ENCODE measurements at places on chromosomes 3 and 15.
A peak's percentile ranks its signal among the peaks of the same experiment; 100 is the strongest.

- DNase-seq, result no peak
These were observed 36.8 kb upstream of the PEX5L start for GRCh38 chr3:180073561-180073960.

GRCh38 chr3:192042116-192042515 lies 581.2 kb downstream of the PYDC2 start:
- no peak for DNase-seq

DNA sequence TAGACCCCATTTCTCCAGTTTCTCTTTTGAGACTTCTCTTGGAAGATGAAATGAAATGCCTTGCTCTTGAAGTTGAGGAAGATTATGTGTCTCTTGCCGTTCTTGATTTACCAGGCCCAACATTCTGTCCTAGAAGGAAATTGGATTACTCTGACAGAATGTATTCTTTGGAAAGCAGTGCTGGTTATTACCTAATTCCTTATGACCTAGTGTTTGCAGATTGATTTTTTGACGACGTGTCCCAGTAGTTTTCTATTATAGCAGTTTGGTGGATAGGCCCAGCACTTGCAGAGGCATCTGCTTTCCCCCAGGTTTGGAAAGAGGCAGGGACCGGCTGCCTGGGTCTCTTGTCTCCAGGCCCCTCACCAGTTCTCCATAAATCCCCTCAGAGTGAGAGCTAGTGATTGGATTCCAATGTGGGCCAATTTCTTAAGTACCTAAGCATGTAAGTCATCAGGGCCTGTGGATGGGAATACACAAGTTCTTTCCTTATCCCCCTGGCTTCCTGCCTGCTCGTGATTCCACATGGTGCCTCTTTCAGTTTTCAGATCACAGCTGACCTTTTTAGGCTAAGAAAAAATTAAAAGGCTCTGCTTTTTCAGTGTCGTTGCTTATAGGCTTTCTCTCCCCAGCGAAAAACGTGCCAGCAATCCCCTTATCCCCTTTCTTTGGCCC lies 50.2 kb downstream of the EPHB3 start:
- no peak for DNase-seq

DNA sequence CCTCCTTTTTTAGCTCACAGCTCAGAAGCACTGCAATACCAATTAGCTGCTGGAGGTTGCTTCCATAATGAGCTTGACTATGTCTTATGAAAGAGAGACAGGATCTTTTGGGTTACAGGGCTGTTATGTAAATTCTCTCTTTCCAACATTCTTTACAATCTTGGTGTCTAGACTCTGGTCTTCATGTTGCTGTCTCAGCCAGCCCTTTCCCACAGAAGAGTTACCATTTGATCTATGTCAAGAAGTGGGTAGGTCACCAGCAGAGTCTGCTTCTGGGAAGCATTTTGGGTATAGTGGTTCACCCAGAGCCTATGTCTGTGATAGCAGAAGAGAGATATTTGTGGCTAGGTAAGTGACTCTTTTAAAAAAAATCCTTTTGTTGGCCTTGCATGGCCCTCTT lies 234.5 kb downstream of the SATB1 start:
- DNase-seq, result no peak

DNA sequence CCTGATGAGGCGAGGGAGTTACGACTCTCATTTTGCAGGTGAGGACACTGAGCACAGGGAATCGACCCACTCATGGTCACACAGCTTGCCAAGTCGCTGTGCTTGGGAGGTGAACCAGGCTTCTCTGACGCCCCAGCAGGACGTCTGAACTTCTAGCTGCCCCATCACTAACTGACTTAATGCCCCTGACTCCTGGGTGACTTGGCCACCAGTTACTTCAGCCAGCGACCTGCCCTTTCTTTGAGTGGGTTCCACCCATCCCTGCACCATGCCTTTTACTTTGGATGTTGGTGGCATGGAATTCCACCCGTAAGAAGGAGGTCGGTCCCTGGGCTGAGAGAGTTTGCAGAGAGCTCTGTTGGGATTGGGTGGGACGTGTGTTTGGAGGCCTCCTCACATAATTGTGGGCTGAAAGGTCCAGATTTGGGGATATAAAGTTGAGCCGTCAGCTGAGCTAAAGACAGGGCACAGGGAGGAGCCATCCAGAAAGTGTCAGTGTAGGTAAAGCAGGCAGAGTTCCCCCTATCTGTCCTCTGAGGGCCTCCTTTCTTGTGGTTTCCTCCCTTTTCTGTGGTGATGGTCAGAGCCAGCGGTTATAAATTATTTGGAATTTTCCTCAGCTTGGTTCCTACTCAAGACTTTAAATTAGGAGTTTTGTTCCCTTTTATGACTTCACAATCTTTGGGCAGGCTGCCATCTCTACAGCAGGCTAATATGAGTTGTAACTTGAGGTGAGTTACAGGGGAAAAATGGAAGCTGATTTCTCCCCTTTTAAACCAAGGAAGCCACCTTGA lies 55.0 kb downstream of the FLNB start:
- no peak for DNase-seq

GRCh38 chr3:178762385-178762784 lies 226.1 kb downstream of the KCNMB2 start:
- DNase-seq, result no peak

GRCh38 chr3:4703054-4703480 lies 209.9 kb downstream of the ITPR1 start:
- no peak for DNase-seq

DNA sequence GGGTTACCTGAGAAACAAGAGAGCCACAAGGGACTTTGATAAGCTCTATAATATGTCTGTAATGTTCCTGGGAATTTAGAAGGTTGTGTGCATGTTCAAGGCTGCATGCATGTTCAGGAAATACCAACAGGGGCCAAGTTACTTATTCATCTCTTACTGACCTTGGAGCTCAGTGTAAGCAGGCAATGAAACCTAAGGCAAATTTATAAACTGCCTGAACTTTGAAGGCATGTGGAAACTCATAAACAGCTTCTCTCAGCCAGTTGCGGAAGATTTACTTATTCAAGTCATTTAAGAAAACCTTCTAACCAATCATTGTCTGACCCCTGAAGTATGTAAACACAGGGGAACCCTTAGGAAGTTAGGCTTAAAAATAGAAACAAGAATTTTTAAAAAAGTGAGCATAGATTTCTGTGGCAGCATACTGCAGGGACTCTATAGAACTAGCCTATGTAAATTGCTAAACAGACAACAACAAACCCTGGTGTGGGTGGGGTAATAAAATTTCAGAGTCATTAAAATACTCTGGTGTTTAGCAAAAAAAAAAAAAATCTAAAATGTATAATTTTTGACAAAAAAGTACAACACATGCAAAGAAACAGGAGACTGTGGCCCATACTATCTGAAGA lies 57.2 kb downstream of the SLC15A2 start:
- DNase-seq, result no peak

- no peak for DNase-seq
These were observed 42.7 kb upstream of the DCUN1D1 start for GRCh38 chr3:183022936-183023516.

DNA sequence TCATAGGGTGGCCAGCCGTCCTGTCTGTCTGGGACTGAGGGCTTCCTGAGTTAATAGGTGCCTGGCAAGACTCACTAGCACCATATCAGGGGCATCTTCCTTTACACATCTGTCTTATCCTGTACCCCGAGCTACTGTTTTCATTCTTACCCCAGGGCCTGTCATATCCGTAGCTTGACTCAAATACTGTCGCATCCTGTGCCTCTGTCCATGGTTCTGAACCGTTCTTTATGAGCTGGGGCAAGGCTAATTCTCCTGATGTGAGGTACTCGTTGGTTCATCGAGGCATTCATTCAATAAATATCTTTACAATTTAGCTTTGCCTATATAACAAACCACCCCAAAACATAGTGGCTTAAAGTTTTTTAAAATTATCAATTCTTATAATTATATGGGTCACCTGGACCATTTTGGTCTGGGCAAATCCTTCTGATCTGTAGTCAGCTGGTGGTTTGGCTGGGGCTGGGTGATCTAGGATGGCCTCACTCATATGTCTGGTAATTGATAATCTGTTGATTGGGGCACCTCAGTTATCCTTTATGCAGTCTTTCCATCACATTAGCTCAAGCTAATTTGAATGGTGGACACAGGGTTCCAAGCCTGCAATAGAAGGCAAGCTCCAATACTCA lies 121.2 kb downstream of the TLE3 start:
- DNase-seq, result peak; percentile 29

- DNase-seq, result no peak
These were observed 8.2 kb upstream of the VGLL4 start for GRCh38 chr3:11651900-11652299.

GRCh38 chr3:95272781-95273180 lies 1209.9 kb downstream of the NSUN3 start:
- DNase-seq, result no peak

DNA sequence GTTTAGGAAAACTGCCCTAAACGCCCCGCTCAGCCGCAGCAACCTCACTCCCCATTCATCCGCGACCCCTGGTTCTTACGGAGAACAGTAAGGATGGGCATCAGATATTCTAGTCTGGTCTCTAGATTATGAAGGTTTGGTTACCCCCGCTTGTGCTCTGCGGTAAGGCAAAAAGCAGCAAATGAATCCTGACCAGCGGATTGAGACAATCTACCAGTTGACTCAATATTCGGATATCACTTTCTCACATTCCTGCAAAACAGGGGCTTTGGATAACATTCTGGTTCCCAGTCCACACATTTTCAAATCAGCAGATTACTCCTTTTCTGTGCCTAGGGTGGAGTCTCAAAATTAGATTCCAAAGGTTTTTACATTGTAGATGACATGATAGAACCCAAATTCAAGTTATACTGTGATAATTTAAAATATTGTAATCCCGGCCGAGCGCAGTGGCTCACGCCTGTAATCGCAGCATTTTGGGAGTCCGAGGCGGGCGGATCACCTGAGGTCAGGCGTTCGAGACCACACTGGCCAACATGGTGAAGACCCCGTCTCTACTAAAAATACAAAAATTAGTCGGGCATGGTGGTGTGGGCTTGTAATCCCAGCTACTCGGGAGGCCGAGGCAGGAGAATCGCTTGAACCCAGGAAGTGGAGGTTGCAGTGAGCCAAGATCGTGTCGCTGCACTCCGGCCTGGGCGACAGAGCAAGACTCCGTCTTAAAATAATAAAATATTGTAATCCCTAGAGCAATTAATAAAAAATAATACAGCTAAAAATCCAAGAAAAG lies 1.1 kb upstream of the CYFIP1 start:
- no peak for DNase-seq

GRCh38 chr15:32060706-32061105 lies 30.4 kb downstream of the CHRNA7 start:
- DNase-seq, result no peak

DNA sequence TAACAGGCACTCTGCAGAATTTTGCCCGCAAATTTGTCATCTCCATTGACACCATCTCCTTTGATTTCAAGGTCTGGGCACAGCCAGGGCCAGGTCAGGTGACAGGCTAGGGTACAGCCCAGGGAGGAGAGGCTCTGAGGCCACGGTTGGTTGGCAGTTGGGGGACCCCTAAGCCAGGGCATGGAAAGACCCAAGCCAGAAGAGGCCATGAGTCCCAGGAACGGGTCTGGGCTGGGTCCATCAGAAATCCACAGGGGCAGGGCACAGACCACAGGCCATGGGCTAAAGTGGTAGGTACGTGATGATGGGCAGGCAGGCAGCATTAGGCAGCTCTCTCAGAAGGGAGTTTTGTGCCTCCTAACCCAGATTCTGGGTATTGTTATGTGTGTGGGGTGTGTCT lies 45.8 kb downstream of the SEMA3G start:
- no peak for DNase-seq

DNA sequence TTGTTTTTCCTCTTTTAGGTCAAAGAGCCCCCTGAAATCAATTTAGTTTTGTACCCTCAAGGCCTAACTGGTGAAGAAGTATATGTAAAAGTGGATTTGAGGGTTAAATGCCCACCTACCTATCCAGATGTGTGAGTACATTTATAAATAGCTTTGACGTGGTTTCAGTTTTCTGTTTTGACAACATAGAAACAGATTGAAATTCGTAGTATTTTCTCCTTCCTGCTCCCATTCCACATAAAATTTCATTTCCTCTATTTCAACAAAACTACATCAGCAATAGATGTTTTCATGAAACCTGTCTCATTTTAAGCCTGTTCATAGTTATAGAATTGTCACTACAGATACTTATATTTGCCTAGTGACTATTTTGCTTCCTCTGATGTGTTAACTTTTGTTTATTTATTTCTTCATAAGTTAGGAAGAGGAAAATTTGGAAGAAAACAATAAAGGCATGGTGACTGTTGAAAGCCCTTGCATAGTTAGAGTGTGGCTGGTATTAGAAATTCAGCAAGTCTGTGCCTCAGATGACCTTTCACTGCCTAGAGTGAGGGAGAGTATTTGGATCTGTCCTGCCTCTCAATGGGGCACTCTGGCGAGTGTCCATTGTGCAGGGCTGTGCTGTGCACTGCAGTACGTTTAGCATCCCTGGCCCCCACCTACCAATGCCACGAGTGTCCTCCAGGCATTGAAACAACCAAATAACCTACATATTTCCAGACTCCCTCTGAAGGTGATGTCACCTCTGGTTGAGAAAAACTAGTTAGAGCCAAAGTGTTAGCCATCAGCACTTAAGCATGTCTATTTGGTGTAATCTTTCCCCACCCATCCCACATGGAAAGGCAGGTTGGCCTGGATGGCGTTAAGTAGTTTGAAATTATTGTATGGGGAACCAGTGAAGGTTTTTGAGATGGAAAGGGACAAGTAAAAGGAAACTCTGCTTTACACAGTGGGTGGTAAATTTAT lies 5.9 kb downstream of the EIF2AK4 start:
- DNase-seq, result no peak

DNA sequence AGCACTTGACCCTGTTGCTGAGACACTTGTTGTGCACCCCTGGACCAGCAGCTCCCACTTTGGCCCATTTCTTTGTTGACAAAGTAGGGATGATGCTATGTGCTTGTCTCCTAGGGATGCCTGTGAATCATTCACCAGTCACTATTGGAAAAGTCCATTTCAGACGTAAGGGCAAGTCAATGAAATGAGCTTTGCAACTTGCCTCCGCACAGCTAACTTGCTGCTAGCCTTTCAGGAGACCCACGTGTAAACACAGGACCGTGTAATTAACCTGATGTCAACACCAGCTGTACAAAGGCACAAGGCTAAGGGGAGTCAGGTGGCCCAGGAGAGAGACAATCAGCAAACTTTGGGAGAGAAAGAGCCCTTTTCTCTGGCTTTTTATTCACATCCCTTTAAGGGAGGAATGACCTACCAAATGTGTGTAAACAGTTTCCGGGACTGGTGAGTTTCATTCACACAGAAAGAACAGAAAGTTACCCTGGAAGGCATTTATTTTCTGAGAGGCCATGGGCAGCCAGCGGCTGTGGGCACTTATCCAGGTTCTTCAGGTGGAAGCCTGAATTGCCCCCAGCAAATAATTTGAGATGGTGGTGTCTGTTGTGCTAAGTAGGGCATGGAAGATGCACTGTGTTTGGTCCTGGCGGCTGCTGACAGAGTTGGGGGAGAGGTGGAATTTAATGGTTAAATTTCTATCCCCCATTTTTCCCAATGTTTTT lies 54.0 kb downstream of the TIPARP start:
- no peak for DNase-seq

GRCh38 chr15:80730387-80730786 lies 35.3 kb downstream of the ABHD17C start:
- DNase-seq, result no peak

GRCh38 chr15:38796589-38796988 lies 232.0 kb upstream of the RASGRP1 start:
- no peak for DNase-seq

GRCh38 chr3:188298585-188298984 lies 144.6 kb downstream of the LPP start:
- no peak for DNase-seq

GRCh38 chr3:60575718-60576272 lies 675.5 kb downstream of the FHIT start:
- no peak for DNase-seq

GRCh38 chr3:9151240-9151639 lies 98.2 kb downstream of the SRGAP3 start:
- no peak for DNase-seq

GRCh38 chr3:197171481-197172067 lies 126.8 kb downstream of the DLG1 start:
- DNase-seq, result no peak
